ENCODE measurements at places on chromosomes 11 and 22.

GRCh38 chr11:111336582-111337256 is 38.4 kb downstream of the POU2AF3 start:
- DNase-seq = peak; percentile 64

GRCh38 chr11:86775361-86775760 is 25.0 kb upstream of the PRSS23 start:
- no peak for DNase-seq

GRCh38 chr22:28231441-28231840 is 312.4 kb upstream of the PITPNB start:
- no peak for DNase-seq

DNA sequence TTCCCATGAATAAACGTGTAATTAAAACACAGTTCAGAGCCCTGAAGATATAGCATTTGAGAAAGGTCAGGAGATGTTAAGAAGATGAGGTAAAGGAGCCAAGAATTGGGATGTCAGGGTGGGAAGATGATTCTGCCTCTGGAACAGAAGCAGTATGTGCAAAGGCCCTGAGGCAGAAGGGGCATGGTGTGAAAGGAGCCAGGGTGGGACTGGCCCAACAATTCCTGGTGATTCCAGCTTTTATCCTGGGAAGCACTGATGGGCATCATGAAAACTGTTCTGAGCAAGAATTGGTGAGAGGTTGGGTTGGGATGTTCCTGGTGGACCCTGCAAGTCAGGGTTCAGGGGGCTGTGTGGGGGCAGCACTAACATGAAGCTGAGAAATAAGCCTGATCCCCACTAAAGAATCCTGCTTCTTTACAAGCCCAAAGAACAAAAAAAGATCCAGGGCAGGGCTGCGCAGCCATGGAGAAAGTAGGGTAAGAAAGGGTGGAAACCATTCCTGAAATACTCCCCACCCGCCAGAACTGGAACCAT is 2.5 kb upstream of the FXYD6 start:
- no peak for DNase-seq

GRCh38 chr22:46066691-46067090 is 83.6 kb upstream of the PPARA start:
- no peak for DNase-seq

DNA sequence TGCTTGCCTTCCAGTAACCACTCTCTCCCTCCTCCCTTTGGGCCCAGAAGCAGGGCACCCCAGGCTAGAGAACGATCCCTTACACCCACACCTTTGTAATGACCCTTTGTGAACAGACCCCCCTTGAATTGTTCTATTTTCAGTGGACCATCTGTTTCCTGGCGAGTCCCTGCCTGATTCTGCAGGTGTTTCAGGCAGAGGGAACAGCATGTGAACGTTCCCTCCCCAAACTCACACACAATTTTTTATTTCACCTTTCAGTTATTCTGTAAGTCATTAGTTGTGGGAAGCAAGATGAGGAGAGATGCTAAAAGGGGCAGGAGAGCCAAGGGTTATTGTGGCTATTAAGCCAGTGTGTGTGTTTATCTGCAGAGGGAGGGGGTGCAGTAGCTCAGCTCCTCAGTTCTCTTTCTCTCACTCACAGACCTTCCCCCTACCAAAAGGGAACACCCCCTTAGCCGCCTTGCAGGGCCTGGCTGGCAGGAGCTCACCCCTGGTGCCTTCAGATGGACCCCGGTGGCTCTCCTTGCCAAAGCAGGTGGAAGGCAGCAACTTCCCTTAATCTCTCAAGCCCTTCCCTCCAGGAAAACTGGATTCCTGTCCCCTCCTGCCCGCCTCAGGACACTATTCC is 64.8 kb upstream of the SPON1 start:
- DNase-seq = no peak

DNA sequence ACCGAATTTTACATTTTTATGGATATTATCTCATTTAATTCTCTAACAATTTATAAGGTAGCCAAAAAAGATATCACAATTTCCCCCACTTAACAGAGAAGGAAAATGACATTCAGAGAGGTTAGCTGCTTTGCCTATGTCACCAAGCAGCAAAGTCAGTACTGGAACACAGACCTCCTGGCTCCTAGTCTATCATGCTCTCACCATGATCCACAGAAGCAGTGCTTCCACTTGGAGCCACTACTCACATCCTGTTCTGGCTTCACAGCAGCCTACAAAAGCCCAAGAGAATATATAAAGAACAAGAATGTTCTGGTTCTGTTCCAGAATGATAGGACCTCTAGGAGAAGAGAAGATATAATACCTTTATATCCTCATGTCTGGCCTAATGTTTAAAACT is 59.5 kb upstream of the SCUBE2 start:
- peak; percentile 20 for DNase-seq

DNA sequence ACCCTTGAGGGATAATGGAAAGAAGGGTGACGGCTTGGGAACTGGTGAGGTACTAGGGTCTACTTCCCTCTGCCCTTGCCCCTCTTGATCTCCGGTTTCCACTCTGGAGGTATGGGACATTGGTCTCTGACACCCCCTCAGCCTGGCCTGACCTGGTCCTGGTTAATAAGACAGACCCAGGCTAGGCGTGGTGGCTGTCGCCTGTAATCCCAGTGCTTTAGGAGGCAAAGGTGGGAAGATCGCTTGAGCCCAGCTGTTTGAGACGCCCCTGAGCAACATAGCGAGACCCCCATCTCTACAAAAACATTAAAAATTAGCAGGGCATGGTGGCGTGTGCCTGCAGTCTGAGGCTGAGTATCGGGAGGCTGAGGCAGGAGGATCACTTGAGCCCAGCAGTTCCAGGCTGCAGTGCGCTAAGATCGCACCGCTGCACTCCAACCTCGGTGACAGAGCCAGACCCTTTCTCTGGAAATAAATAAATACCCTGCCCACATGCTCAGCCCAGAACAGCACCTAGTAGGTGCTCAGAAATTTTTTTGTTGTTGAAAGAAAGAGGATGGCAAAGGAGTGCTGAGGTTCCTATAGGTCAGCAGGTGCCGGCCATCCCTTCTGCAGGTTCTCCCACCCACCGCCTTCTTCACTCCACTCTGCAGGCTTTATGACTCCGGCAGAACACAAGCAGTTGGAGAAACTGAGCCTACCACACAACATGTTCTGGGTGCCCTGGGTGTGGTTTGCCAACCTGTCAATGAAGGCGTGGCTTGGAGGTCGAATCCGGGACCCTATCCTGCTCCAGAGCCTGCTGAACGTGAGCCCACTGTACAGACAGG is 6.3 kb downstream of the BEST1 start:
- DNase-seq = no peak

DNA sequence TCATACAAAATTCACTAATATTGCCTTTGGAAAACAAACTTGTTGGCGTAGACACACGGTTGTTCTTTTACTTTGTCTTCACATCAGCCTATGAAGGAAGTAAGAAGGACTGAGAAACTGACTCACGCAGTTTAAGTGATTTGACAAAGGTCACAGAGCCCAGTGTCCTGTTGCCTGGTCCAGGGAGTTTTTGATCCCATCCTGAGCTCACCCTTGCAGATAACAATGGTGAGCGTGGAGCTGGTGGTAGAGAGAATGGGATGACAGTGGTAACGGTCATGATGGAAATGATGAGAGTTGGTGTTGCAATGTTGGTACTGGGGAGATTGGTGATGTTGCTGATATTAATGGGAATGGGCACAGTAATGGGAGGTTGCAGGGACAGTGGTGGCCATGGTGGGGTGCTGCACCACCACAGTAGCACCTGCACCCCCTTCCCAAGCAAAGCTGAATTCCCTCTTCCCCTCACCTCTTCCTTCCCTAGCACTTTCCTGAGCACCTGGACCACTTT is 22.0 kb downstream of the CREB3L1 start:
- no peak for DNase-seq

DNA sequence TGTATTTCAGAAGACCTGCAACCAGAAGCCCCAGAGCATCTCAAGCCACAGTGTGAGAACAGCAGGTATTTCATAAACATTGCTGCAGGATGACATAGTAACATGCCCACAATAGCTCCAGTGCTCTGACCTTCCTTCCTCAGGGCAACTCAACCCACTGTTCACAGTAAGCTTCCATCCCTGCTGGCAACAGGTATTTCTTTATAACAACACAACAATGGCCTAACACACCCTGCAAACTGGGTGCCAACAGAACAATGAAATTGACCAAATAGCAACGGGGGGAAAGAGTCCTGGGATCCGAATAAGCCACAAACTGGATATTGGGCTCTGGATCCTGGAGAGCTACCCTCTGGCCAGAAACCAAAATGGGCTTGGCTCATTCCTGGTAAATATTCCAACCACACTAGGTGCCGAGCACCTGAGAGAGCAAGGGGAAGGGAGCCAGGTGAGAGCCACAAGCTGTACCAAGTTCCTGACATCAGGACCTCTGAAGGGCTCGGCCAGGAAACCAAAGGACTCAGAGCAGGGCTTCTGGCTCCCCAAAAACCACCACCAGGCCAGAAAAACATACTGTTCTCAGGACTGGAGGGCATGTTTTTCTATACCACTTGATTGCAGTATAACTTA is 99.5 kb downstream of the MICAL3 start:
- DNase-seq = peak; percentile 49

GRCh38 chr11:131633921-131634715 is 263.7 kb downstream of the NTM start:
- no peak for DNase-seq

DNA sequence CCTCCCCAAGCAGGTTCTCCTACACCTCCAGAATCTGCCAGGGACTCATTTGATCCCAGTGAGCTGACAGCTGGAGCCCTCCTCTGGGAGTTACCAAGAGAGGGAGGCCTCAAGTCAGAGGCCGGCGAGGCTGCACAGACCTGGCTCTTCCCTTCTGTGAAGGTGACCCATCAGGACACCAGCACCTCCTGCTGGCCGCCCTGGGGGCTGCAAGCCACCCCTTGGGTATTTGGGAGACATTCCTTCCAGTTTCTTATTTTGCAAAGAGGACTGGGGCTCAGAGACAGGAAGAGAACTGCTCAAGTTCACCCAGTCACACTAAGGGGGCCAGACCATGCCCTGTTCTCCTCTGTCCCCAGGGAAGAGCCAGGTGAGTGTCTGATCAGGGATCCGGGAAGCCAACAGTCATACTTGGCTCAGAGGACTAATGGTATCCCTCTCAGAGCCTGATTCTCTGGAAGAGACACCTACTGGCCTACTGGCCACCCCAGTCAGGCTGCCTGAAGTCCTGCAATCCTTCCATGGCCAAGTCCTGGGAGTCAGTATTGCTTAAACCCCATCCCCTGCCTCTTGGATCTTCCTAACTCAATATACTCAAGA is 40.5 kb upstream of the RIC3 start:
- DNase-seq = no peak

- DNase-seq = no peak
Observed at GRCh38 chr11:86301742-86302091, 323 bp upstream of the HIKESHI start.

DNA sequence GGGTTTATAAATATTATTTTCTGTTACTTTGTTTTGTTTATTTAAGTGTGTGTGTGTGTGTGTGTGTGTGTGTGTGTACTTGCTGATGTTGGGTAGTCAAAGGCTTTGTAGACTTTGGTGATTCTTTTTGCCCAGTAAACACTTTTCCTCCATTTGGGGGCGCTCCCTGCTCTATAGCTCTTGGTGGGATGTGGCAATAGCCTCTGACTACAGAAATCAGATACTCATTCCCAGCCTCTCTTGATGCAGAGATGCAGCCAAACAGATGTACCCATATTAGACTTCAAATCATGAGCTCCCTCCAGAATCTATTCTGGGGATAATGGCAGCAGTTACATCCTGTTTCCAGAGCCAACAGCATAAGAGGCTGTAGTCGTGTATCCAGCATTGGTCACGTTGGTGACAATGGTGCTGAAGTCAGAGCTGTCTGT is 33.4 kb upstream of the APOL5 start:
- DNase-seq = no peak

DNA sequence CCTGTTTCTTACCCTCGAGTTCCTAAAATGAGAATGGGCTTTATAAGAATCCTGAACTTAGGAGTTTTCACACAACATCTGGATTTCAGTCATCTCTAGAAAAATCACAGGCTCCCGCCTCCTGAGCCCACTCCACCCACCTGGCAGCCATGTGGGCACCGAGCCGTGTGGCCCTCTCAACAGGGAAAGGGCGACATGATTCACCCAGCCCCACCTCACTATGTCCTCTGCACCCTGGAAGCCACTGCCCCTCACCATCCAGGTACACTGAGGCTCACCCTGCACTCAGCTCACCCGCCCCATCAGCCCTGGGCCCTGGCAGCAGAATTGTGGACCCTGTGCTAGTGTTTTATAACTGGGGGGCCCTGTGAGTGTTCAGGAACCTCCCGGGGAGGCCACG is 101.5 kb downstream of the SHANK2 start:
- DNase-seq = no peak

GRCh38 chr11:101706541-101706940 is 122.7 kb upstream of the TRPC6 start:
- DNase-seq = no peak

GRCh38 chr11:65053827-65054508 is 4.4 kb downstream of the NAALADL1 start:
- no peak for DNase-seq

DNA sequence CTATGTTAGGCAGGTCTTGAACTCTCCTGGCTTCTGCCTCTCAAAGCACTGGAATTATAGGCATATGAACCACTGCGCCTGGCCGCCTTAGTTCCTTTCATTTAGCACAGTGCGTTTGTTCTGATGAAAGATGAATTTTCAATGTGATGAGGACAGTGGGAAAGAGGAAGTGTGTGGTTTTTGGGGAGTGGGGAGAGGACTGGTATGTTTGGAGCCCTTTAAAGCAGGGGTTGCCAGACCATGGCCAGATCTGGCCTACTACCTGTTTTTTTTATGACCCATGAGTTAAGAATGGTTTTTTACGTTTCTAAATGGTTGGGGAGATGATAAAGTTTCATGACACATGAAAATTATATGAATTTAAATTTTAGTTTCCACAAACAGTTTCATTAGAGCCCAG is 12.5 kb downstream of the ATXN10 start:
- DNase-seq = no peak

DNA sequence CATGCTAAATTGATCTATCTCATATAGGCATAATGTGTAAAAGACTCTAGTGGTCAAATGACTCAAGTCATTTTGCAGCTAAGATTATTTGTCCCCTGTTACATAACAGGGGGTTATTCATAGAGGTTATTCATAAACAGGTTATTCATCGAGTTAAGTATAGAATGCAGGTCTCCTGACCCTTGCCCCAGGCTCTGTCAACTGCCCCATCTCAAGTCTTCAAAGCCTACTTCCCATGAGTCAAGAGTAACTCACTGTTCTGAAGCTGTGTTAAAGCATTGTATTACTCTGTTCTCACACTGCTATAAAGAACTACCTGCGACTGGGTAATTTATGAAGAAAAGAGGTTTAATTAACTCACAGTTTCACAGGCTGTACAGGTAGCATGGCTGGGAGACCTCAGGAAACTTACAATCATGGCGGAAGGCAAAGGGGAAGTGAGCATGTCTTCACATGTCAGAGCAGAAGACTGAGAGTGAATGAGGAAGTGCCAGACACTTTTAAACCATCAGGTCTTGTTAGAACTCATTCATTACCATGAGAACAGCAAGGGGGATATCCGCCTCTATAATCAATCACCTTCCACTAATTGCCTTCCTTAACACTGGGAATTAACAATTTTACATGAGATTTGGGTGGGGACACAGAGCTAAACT is 226.2 kb upstream of the BLID start:
- no peak for DNase-seq

- DNase-seq = no peak
Observed at GRCh38 chr22:49090061-49090852, 737.4 kb downstream of the BRD1 start.

Data from NCI-H226 (cell line).